CD4-positive, alpha-beta memory T cell (primary cell): ENCODE measurements at places on chromosomes 2 and 18. TPM values are rescaled to one million over a fixed set of nuclear protein-coding genes. Genes with fewer than 3 reads are reported as not detected.

DNA sequence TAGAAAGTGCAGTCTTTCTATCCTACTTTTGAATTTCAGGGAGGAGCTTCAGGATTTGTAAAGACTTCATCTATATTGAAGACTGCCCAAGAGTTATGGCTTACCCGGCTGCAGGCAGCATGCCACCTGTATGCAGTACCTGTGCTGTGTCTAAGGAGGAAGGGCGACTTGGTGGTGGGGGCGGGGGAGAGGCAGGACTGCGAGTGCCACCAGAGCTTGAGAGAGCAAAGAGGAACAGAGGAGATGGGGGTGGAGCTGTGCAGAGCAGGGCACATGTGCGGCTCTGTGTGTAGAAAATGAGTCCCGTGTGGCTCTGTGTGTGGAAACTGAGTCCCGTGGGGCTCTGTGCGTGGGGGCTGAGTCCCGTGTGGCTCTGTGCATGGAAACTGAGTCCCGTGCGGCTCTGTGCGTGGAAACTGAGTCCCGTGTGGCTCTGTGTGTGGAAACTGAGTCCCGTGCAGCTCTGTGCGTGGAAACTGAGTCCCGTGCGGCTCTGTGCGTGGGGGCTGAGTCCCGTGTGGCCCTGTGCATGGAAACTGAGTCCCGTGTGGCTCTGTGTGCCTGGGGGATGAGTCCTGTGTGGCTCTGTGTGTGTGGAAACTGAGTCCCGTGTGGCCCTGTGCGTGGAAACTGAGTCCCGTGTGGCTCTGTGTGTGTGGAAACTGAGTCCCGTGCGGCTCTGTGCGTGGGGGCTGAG lies 43.2 kb downstream of the LDLRAD4 start:
- DNase-seq = no peak
- no peaks in the 10 kb centered on the region for H3K36me3 ChIP-seq
- H3K27me3 ChIP-seq = no peaks in the 10 kb centered on the region
- peaks cover 41% of the 10 kb centered on the region for H3K4me1 ChIP-seq
- H3K4me3 ChIP-seq = no peak overlapping the region

DNA sequence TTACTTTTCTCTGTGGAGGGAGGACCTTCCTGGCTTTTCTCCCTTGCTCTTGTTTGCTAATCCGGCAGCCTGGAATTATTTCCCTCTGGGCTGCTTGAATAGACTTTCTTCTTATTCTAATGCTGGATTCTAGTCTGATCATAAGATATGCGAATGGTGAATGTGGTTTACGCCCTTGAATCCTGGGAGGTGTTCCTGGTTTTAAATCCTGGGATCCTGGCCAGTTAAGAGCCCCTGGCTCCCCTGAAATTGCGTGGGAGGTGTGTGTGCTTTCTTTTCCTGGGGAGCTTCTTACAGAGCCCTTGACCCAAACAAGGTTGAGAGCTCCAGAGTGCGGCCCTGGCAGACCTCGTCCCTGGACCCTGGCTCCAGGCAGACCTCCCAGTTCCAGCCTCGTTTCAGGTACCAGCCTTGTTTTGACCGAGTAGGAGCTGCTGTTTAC lies 2.8 kb downstream of the SH3BP4 start:
- peaks cover 16% of the 10 kb centered on the region for H3K27me3 ChIP-seq
- DNase-seq = no peak
- H3K36me3 ChIP-seq = no peaks in the 10 kb centered on the region
- no peak overlapping the region for H3K27ac ChIP-seq
- H3K4me1 ChIP-seq = no peaks in the 10 kb centered on the region

DNA sequence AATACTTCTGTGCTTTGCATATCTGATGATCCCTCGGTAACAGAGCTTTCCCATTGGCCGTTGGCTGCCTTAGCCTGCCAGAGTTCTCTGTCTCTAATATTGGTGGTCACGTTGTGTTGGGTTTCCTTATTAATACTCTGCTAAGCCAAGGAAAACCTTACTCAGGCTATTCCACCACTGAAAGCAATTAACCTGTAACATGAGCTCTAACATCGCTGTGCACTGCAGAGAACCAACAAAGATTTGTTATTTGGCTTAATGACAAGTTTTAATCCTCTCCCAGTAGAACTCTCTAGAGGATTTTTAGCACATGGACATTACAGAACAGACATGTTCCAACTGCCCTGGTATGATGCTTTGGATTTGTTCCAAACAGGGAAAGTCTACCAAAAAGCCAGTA lies 825.9 kb upstream of the POU3F3 start:
- H3K27me3 ChIP-seq = no peaks in the 10 kb centered on the region
- H3K4me3 ChIP-seq = no peak overlapping the region
- H3K36me3 ChIP-seq = no peaks in the 10 kb centered on the region
- no peak for DNase-seq

- no peak overlapping the region for H3K4me3 ChIP-seq
- no peak for DNase-seq
- no peaks in the 10 kb centered on the region for H3K36me3 ChIP-seq
- peaks cover 19% of the 10 kb centered on the region for H3K4me1 ChIP-seq
- H3K27me3 ChIP-seq = no peaks in the 10 kb centered on the region
Measured at GRCh38 chr2:101153077-101153707, 2.0 kb upstream of the TBC1D8 start.

GRCh38 chr18:65975536-65975935 lies 224.7 kb downstream of the CDH7 start:
- no peaks in the 10 kb centered on the region for H3K4me1 ChIP-seq
- H3K4me3 ChIP-seq = no peak overlapping the region
- no peaks in the 10 kb centered on the region for H3K36me3 ChIP-seq

- H3K27me3 ChIP-seq = no peaks in the 10 kb centered on the region
- H3K36me3 ChIP-seq = no peaks in the 10 kb centered on the region
- no peaks in the 10 kb centered on the region for H3K4me1 ChIP-seq
- H3K4me3 ChIP-seq = no peak overlapping the region
- DNase-seq = no peak
- no peak overlapping the region for H3K27ac ChIP-seq
Measured at GRCh38 chr2:150212722-150213171, 274.7 kb downstream of the RND3 start.

DNA sequence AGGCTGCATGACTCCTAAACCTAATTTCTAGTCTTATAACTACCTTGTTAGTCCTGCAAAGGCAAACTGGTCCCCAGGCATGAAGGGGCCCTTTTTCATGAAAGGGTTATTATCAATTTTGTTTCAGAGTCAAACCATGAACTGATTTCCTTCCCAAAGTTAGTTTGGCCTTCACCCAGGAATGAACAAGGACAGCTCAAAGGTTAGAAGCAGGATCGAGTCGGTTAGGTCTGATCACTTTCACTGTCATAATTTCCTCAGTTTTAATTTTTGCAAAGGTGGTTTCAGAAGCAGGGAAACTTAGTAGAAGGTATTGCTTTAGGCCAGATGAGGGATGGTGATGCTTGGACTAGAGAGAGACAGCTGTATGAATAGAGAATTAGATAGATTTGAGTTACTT lies 8.7 kb upstream of the ALS2 start:
- no peaks in the 10 kb centered on the region for H3K27me3 ChIP-seq
- H3K36me3 ChIP-seq = no peaks in the 10 kb centered on the region
- H3K4me3 ChIP-seq = no peak overlapping the region
- H3K27ac ChIP-seq = no peak overlapping the region

The MXD1 gene
- total RNA-seq = 12.5 TPM

The DNAH6 gene
- total RNA-seq = 1.9 TPM
